NCI-H1048 (cell line): ENCODE measurements at places on chromosomes 7 and 10.

GRCh38 chr10:1191752-1192151 is 135.6 kb downstream of the WDR37 start:
- no peak for DNase-seq

- DNase-seq, result no peak
Measured at GRCh38 chr10:11663763-11664555, 52.5 kb upstream of the USP6NL start.

DNA sequence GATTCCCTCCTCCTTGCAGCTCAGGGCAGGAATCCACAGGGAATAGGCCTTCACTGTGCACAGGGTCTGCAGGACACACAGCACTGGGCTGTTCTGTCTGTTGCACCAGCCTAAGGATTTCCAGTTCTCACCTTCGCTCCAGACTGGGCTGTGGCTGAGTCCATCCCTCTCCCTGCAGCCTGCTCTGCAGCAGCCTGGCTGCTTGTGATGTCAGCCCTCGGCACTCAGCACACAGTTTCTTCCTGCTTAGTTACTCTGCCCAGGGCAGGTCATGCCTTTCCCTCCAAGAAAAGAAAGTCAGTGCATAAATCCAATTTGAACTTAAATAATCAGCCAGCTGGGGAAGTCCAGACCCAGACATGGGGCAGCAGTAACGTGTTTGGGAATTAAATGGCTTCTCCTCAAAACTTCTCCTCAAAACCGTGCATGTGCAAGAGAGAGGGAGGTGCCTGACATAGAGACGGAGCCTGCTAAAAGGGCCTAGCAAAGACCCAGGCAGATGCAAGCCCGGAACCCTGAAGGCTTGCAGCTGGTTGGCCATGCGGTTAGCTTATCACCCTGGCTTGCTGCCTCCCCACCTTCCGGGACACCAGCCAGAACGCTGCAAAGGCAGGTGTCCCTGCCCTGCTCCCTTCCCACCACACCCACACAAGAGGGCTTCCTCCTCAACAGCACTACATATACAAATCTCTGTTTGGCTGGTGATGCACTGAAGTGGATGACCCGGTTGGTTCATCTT is 10.9 kb upstream of the GDF2 start:
- no peak for DNase-seq

DNA sequence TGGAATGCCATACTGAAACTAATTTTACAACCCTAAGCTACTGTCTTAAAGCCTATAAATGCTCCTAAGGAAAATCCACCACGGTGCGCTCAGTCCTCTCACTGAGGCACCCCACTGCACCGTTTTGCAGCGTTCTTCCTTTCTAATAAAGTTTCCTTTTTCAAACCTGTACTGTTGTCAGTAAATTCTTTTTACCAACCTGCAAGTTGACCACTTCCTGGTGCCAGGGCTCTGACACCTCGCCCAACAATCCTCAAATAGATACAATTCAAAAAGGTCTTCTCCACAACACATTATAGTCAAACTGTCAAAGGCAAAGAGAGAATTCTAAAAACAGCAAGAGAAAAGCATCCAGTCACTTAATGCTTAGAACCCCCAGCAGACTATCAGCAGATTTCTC is 42.8 kb downstream of the HERPUD2 start:
- DNase-seq, result no peak

DNA sequence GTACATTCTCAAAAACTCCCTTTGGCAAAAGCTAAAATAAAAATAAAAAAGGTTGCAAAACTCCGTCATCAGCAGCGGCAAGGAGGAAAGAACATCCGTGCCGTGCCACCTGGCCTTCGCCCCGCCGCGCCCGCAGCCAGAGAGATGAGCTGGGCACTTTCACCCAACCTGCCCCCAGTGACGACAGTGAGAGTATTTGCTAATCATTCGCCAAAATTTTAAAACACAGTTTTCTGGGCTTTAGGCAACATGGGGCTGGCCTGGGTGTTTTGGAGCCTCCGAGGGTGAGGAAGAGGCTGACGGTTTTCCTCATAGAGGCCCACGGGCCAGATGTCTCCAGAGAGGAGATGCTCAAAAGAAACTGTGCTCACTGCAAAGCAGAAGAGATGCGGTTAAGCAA is 128.2 kb downstream of the PRKAG2 start:
- DNase-seq, result no peak

DNA sequence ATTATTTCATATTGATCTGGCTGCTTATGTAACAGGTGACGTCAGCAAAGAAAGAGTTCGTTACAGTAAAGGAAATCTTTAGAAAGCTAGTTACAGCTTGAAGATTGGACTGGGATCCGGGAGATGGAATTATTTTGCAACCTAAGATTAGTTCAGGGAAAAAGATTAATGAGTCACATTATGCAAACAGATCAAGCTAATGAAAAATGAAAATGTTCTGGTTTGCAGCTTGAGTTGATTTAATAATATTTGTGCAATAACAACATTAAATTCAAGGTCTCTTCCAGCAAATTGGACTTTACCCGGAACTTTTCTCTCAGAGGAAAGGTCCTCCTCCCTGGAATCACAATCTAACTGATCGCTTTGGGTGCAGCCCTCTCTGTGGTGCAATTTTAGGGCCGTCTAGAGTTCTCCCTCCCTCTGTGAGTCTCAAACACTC is 119.5 kb downstream of the OTUD1 start:
- no peak for DNase-seq

- no peak for DNase-seq
Measured at GRCh38 chr10:80589726-80590373, 52.1 kb downstream of the SH2D4B start.

GRCh38 chr10:13624630-13625029 is 37.9 kb downstream of the PRPF18 start:
- DNase-seq, result no peak

DNA sequence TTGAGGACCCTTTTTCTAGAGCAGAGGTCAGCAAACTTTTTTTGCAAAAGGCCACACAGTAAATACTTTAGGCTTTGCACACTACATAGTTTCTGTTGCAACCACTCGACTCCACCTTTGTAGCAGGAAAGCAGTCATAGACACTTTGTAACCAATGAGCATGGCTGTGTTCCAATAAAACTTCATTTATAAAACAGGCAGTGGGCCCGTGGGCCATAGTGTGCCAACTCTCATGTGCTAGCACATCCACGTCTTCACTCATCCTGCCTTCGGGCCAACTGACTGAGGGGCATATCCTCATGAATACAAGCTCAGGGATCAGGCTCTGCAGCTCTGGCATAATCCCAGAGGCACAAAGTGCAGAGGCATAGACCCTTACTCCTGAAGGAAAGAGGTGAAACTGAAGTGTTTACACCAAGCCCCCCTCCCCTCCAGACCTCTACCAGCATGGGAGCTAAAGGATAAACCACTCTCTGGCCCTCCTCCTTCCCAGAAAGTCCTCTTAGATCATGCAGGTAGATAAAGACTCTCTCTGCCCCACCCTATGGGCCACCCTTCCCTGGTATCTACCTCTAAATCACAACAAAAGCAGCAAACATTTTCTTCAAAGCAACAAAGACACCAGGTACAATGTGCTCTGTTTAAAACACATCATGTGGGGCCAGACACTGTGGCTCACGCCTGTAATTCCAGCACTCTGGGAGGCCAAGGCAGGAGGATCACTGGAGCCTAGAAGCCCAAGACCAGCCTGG is 71.0 kb downstream of the DLG5 start:
- no peak for DNase-seq

DNA sequence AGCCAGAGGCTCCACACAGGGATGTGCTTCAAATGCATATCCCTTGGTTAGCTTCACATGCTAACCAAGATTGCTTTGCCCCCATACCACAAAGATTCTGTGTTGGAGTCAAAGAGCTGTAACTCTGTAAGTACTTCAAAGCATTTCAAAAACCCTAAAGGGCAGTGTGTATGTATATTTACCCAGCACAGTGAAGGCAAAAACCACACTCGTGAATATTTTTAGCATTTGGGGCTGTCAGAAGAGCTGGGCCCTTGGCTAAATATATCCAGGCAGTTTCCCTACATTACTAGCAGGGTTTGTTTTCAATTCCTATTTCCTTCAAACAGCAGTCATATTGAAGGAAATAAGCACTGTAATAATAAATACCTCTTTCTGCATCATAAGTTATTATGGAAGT is 84.2 kb upstream of the STEAP1B start:
- DNase-seq, result no peak

- no peak for DNase-seq
Measured at GRCh38 chr7:156475179-156475578, 165.4 kb upstream of the RNF32 start.

GRCh38 chr7:41777894-41778596 is 75.2 kb upstream of the INHBA start:
- DNase-seq, result no peak

- DNase-seq, result no peak
Measured at GRCh38 chr7:90312745-90313144, 8.4 kb downstream of the FAM237B start.

DNA sequence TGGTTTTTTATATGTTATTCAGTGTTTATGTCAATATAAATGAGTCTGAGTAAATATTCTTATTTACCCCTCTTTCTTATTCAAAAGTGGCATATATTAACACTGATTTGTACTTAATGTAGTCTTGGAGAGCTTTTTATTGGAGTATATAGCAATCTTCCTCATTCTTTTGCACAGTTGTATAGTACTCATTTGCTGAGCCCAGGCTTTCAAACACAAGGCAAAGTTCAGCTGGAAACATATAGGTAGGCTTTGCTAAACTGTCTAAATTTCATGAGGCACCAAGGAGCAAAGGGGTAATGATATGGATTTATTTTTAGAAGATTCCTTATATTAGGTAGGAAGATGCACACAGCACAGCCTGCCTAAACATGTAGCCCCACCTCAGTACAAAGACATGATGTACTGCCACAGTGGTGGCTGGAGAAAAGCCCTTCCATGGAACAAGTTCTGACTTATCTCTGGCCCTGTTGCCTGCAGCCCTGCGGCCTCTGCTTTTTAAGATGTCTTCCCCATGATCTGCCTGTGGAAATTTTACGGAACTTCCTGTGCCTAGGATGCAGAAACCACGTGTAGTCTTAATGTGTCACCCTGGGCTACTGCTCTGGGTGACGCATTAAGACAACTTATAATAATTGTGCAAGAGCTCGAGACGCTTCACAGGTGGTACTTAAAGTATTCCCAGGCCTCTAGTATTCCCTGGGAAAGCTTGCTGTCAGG is 9.6 kb upstream of the PDCD4 start:
- no peak for DNase-seq

- DNase-seq, result no peak
Measured at GRCh38 chr7:82803411-82803810, 359.3 kb downstream of the PCLO start.

DNA sequence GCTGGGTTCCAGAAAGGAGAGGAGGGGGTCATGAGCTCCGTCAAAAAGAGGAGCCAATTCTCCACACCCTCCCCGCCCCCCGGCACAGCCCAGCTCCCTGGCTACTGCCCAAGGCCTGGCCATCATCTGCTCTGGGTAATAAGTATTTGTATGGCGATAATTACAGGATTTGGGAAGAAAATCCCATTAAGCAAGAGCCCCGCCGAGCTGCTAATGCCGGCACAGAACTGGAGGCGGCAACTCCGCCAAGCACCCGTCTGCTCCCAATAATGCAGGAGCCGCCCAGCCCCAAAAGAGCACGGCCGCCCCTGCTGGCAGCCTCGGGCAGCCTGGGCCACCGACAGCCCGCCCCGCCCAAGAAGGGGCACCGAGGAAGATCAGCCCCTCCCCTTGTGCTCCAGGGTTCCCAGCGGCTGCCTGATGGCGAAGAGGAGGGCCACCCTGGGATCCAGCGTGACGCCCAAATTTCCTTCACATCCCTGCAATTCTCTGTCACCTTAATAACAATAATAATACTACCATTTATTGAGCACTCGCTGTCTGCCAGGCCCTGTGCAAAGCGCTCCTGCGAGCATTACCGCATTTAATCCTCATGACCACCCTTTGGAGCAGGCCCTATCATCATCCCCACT is 5.9 kb downstream of the SLIT1 start:
- no peak for DNase-seq
